ENCODE measurements at places on chromosomes 5 and 9.

- no peak for DNase-seq
Measured at GRCh38 chr5:108753877-108754276, 6.2 kb downstream of the FER start.

GRCh38 chr5:170178814-170179213, 54.0 kb upstream of the C5orf58 start:
- no peak for DNase-seq

DNA sequence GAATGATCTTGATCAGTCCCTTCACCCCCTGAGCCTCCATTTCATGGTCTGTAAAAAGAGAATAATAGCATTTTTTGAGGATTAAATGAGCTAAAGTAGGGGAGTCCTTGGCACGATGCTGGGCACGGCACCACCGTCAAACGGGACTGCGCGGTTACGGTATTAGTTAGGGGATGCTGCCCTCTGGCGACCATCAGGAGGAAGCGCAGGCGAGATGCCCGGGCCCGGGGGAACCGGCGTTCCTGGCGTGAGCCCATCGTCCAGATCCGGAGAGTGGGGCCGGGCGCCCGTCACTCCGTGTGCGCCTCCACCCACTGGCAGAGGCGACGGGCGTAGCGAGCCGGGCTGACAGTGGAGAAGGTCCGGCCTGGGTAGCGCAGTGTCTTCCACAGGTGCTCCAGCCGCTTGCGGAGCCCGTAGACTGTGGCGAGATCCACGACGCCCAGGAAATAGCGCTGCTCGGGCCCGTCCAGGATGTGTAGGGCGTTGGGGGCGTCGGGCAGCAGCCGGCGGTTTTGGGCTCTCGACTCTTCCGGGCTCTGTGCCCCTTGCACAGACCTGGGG, 4.8 kb upstream of the ST6GALNAC4 start:
- DNase-seq: peak; percentile 85

GRCh38 chr5:79069488-79070349, at the start of the genes BHMT2 and DMGDH:
Gene BHMT2 (plus strand): TSS chr5:79069767. CDS start chr5:79069783, 16 bp downstream.
Gene DMGDH (minus strand): TSS chr5:79069674. CDS start chr5:79069620, 54 bp downstream.
- peak; percentile 13 for DNase-seq

DNA sequence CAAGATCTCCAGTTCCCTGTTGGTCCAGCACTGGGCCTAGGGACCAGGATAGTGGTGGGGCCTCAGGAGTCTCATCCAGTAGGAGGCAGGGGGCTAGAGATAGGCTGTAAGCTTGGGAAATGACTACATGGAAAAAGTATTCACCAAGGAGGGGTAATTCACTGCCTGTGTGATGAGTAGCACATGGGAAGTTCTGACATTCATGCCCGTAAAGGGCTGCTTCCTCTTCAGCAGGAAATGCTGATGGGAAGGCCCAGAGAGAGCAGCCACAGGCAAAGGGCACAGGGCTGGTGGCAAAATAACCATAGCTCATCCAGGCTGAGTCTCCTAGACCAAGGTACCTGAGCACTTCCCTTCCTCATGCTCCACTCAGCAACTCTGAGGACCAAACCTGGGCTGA, 23.1 kb upstream of the FRRS1L start:
- DNase-seq: no peak

- no peak for DNase-seq
Measured at GRCh38 chr5:90162324-90162723, 247.2 kb downstream of the CETN3 start.

DNA sequence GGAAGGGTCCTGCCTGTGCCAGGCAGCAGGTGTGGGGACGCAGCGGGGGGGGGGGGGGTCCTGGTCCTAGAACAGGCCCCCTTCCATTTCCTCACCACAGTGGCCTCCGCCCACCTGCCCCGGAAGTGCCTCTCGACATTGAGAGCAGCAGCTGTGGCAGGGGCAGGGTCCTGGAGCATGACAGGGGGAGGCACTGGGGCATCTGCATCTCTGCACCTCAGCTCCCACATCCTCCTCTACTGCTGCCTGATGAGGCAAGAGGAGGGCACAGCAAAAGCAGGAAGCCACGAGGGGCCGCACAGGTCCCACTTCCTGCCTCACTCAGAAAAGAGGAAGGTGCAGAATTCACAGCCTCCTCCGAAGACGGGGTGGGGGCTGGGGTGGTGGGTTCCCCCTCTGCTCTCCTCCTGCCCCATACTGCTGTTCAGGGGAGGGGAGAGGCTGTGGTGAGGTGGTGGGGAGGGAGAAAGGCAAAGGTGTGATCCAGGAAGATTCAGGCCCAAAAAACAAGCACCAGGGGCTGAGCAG, 14.8 kb downstream of the AKNA start:
- peak; percentile 86 for DNase-seq

GRCh38 chr5:131589510-131590348, 45.3 kb downstream of the RAPGEF6 start:
- no peak for DNase-seq

DNA sequence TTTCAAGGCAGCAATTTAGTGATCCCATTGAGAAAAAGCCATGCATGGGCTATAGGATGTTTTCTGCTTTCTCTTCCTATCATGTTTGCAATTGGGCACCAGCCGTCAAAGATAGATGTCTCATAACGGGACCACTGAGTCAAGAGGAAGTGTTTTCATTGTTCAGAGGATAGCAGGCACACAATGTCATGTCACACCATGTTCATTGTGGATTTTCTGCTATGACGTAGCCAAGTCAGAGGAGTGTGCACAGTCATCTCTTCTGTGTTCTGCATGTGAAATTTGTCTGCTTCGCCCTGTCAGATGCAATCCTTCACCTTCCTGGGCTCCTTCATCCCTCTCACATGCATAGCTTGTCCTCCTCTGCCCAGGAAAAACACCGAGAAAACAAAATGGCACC, 106.0 kb downstream of the CD180 start:
- DNase-seq: no peak

GRCh38 chr5:71934322-71934721, 173.0 kb upstream of the MAP1B start:
- DNase-seq: no peak

GRCh38 chr9:121939643-121940042, 153.5 kb downstream of the TTLL11 start:
- DNase-seq: no peak

DNA sequence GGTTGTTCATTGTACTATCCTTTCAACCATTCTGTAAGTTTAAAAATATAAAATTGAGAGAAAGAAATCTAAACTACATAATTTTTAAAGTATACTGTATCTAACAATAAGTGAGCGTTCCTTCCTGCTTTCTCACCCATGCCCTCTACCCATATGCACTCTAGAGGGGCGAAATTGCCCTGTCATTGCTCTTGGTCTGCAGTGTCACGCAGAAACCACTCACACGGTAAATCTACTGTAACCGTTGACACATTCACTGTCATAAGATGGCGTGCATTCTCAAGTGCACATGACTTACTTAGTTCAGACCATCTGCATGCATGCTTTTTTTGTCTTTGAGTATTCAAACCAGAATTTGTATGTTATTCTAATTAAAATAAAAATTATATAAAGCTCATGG, 55.7 kb upstream of the NIPBL start:
- no peak for DNase-seq

DNA sequence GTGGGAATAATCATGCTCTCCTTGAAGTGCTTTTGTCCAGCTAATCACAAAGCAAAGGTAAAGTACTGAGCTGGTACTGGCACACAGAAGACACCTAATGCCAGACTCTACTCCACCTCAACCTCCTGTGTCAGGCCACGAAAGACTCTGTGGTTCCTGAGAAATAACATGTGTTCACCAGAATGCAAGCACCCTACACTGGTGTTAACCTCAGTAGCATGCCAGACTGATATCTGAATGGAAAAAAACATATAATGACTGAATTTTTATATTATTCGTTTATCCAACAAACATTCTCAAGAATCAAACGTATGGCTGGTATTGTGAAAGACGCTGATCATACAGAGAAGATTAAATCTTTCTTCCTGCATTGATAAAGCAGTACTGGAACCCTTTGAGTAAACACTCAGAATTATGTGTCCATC, 97.1 kb upstream of the IFNE start:
- DNase-seq: peak; percentile 17

- DNase-seq: peak; percentile 72
Measured at GRCh38 chr9:132575005-132575609, 7.3 kb upstream of the BARHL1 start.

All from activated naive CD8-positive, alpha-beta T cell treated with anti-CD3 and anti-CD28 coated beads, Interleukin-2, amount 50 U/mL, for 24 hours (primary cell).